ENCODE measurements at places on chromosomes 5 and 9. TPM values are rescaled to one million over a fixed set of nuclear protein-coding genes. Genes with fewer than 3 reads are reported as not detected.

DNA sequence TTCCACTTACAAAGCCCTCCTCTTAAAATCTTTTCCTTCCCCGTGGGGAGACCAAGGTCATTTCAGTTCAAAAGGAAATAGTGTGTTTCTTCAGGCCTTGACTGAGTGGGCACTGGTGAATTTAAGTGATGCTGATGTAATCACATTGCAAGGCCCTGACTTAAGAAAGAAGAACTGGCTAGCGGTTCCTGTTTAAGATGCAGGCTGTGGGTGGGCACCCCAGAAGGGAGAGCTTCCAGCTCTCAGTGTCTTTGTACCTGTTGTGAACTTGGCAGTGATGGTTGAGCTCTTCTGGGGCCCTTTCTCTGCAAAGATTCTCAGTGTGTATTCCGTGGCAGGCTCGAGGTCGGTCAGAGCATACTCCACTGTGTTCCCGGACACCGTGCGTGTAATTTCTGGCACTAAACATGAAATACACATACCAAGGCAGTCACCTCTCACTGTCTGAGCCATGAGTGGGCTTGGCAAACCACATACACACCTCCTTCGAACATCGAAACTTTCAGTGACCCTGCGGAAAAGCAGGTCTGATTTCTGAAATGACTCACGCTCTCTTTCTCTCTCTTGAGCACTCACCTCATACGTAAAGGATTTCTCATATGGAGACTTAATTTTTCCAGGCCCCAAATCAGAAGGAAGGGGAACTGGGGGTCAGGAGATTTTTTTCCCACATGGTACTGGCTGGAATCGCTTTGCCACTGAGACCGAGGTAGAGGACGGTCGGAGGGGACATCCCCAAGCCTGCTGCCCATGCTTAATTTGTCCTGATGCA, 81.9 kb downstream of the TNC start:
- no peak overlapping the region for H3K4me3 ChIP-seq
- H3K27me3 ChIP-seq, result no peaks in the 10 kb centered on the region
- H3K36me3 ChIP-seq, result no peaks in the 10 kb centered on the region
- no peaks in the 10 kb centered on the region for H3K4me1 ChIP-seq

DNA sequence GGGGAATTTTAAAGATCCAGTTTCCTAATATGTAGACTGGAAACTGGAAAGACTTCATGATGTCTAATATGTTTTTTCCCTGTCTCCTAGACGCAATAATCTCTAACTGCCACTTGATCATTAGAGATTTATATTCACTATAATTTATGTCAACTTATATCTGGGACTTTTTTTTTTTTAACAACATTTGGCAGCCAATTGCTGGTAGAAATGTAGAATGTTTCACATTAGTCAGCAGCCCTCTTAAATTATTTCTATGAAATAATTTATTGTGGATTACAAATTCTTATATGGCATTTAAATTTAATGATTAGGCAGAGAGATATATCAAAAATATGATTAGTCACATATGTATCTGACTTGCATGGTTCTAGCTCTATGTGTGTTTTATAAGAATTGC, 48.2 kb downstream of the TMEM174 start:
- H3K36me3 ChIP-seq, result no peaks in the 10 kb centered on the region
- H3K4me1 ChIP-seq, result no peaks in the 10 kb centered on the region
- H3K27me3 ChIP-seq, result no peaks in the 10 kb centered on the region
- no peak overlapping the region for H3K4me3 ChIP-seq
- H3K27ac ChIP-seq, result no peak overlapping the region

Gene ARL14EPL
- 0.37 TPM for total RNA-seq

GRCh38 chr5:136006164-136006563, 22.6 kb upstream of the TGFBI start:
- no peaks in the 10 kb centered on the region for H3K27me3 ChIP-seq
- DNase-seq, result no peak
- no peaks in the 10 kb centered on the region for H3K36me3 ChIP-seq
- peak overlapping the region; percentile 70 for H3K27ac ChIP-seq

Gene SCGB3A1
- total RNA-seq, result not detected

Measured in PC-9 (cell line).